ENCODE measurements at places on chromosomes 1 and 21.
A peak's percentile ranks its signal among the peaks of the same experiment; 100 is the strongest.

- DNase-seq: no peak
Measured at GRCh38 chr1:194033646-194034045, 847.2 kb upstream of the B3GALT2 start.

- no peak for DNase-seq
Measured at GRCh38 chr1:173555651-173556305, 47.1 kb downstream of the SLC9C2 start.

DNA sequence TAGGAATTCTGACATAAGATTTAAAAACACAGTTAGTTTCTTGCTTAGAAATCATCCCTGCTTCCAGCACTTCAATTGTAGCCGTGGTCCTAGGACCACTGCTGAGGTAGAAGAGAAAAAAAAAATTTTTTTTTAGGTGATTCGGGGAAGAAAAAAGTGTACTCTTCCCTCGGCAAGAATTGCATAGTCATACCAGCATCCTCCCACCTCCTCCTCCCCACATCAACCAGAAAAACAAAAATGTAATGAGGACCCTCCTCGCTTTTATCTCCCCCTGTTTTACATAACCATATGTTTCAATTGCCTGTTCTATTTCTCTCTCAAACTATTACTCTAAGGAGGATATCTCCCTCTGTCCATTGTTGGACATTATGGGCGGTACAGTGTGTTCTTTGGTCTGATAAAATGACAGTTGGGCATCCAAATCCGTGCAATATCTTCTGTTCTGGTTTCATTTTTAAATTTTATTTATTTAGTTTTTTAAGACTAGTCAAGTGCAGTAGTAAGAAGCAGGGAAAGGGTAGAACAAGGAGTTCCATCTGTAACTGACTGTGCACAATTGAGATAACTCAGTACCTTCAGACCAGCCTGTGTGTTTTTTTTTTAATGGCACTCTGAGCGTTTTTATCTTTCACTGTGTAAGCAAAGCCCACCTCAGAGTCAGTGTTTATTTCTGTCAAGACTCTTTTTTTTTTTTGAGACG lies 10.4 kb upstream of the MFSD2A start:
- DNase-seq: no peak

GRCh38 chr1:68955424-68955823 lies 458.5 kb upstream of the DEPDC1 start:
- DNase-seq: no peak

DNA sequence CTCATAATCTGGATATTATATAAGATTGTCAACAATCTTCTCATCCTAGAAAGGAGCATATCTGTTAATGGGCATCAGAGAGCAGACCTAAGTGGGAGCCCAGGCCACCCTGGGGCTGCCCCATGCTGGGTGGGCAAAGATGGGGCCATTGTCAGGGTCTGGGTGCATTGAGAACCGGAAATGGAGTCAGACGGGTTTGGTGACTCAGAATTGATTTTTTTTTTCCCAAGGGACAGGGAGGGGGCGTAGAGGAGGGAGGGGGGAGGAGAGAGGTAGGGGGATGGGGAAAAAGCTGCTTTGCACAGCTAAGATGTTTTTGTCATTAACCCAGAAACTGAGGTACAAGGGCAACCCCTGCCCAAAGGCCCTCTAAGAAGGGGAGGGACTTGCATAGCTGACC lies 1.3 kb downstream of the ATXN7L2 start:
- peak; percentile 57 for DNase-seq

GRCh38 chr1:232891656-232892317 lies 58.6 kb upstream of the NTPCR start:
- peak; percentile 43 for DNase-seq

DNA sequence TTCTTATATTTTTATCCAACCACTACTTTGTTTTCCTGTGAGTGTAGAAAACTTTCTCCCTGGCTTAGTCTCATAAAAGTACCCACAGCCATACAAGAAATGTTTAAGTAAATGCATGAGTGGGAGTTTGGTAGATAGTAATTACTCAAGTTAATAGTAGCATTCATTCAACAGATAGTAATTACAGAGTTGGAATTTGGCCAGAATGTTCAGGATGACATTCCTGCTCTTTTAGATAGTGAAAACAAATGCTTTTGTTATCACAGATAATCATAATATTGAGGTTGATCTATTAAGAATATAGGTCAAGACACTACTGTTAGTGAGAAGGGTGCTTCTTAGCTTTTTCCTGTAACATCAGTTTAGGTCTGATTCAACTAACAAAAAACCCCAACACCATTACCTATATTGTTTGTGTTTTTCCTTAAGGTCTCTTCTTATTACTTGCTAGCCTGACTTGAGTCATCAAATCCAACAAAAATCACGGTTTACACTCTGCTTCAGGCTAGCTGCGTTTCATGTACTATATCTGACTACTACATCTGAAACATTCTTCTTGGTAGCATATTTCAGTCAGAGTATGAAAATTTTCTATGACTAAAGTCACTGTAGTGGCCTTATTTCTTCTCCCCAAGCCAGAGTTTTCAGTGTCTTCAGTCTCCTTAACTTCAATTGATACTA lies 163.7 kb downstream of the HS2ST1 start:
- no peak for DNase-seq

DNA sequence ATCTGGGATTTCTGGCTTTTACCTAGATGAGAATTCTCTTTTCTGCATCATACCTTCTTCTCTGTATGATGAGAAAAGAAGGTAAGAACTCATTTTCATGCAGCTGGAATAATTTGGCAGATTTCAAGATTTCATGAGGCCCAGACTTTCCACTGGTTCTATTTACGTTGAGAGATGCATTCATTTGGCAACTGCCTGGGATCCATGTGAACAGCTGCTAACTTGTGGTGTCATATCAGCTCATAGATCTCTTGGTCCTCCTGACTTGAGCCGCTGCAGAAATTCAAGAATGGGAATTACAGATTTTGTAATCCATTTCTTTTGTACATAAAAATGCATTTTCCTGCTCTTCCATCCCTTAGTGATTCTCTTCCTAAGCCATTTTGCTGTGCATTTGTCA lies 17.1 kb upstream of the C1orf87 start:
- no peak for DNase-seq

DNA sequence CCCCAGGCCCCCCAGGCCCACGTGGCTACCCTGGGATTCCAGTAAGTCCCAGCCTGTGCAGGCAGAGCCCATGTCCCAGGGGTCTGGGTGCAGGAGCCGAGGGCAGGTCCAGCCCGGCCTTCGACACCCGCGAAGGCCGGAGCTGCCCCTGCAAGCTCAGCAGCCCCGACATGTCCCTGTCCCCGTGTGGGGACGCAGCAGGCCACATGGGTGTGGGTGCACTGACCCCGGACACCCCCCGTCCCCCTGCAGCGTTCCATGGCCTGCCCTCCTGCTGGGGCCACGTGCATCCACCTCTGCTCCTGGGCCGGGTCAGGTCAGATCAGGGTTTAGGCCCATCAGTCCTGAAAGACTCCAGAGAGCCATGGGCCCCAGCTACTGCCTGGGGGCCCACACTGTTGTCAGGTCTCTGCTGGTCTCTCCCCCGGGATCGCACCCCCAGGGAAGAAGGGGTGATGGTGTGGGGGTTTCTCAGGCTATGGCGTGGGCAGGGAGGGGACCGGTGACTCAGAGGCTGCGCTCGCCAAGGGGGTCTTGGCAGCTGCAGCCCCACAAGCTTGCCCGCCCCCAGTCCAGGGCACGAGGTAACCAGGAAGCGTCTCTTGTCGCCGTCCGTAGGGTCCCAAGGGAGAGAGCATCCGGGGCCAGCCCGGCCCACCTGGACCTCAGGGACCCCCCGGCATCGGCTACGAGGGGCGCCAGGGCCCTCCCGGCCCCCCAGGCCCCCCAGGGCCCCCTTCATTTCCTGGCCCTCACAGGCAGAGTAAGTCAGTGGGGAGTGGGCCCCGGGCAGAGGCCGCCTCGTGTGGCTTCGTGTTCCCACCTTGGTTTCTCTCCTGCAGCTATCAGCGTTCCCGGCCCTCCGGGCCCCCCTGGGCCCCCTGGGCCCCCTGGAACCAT lies 37.5 kb downstream of the SLC19A1 start:
- no peak for DNase-seq

GRCh38 chr21:32562915-32563314 lies 22.4 kb downstream of the TCP10L start:
- DNase-seq: no peak

DNA sequence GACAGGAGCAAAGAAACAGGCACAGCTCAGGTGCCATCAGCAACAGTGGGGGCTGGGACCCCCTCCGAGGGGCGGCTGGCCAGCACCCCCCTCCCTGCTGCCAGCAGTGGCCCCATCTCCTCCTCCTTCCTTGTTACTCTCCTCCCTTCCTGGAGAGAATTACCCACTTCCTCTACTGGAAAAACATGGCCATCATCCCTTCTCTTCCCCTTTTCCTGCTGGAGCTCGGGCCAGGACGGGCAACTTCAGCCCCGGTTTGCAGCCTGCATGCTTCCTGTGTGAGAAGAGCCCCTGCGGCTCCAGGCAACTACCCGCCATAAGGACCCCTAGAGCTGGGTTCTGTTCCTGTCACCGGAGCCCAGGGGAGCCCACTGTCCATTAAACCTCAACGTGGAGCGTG lies 17.6 kb downstream of the MEGF6 start:
- DNase-seq: no peak

- DNase-seq: no peak
Measured at GRCh38 chr1:194333240-194333639, 1146.8 kb upstream of the B3GALT2 start.

GRCh38 chr1:193355626-193356025 lies 169.2 kb upstream of the B3GALT2 start:
- peak; percentile 15 for DNase-seq

DNA sequence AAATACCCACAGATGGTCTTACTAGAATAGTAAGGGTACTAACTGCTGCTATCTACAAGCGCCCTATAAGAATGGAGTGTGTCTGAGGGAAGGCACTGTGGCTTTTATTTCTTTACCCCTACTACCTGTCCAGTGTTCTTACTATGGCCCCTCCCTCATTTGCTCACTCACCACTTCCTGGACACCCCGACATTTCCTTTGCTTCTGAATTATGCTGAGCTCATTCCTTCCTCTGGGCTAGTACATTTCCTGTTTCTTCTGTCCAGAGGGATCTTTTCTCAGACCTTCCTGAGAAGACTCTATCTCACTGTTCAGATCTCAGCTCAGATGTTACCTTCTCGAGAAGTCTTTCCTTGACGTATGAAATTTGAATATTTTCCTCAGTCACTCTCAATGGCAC lies 192.1 kb upstream of the DAB1 start:
- DNase-seq: no peak

GRCh38 chr1:43764581-43764980 lies 57.2 kb downstream of the ST3GAL3 start:
- DNase-seq: peak; percentile 37

DNA sequence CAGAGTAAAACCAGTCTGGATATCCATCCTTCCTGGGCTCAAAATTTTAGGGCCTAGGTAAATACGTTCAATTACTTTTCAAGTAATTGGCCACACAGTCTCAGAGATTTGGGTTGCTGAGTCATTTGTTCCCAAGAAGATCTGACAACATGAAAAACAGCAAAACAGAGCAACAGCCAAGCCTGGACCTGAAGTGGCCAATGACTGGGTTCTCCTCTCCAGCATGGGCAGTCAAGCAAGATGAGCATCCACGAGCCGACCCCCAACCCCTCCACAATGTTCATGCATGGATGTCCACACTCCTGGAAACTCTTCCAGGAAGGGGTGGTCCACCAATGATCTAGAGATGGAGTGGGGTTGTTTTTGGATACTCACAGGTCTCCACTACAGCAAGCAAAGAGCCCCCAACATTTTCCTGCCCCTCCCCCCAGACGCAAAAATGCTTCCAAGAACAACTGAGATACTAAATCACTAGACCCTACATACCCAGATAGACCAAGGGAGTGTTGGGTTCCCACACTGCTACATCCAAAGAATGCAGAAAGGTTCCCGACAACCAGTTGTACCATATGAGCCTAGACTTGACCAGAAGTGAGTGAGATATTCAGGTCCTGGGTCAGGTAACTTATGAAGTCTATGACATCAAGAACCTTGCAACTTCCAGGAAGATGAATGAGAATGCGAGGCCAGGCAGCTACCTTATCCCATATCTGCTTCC lies 73.0 kb downstream of the CD46 start:
- DNase-seq: no peak

GRCh38 chr1:93658188-93658587 lies 23.4 kb downstream of the BCAR3 start:
- DNase-seq: no peak

- DNase-seq: no peak
Measured at GRCh38 chr1:220331318-220331717, 59.1 kb upstream of the RAB3GAP2 start.
